ENCODE measurements at places on chromosomes 3 and 15.

DNA sequence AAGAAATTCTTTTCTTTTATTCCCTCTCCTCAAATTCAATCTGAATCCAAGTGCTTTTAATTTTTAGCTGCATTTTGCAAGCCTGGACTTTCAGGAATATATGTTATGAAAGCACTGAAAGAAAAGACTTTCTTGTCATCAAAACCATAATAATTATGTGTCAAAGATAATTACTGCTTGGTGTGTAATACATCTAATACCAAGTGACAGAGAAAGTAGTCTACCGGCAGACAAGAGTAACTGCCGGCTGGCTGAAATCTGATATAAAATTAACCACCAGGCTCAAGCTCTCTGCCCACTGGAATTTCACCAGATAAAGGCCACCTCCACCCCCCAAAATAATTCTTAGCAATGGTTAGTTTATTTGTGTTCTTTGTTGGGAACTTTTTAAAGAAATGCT lies 220.9 kb upstream of the CDIN1 start:
- no peak for DNase-seq

DNA sequence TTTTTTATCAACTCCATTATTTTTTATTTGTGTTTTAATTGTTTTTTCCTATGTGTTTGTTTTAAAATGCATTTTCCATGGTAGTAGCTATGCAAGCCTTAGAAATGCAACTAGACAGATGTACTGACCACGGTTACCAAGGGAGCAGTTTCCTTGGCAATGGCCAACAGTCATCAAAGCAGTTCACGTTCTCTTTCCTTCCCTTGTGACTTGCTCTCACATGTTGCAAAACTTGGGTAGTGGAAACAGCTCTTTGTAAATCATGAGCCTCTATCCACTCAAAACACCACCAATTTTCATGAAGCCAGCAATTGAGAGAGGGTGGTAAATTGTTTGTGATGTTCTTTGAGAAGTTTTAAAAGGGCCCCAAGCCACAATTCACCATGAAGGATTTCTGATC lies 499.4 kb upstream of the MDFIC2 start:
- DNase-seq = no peak

DNA sequence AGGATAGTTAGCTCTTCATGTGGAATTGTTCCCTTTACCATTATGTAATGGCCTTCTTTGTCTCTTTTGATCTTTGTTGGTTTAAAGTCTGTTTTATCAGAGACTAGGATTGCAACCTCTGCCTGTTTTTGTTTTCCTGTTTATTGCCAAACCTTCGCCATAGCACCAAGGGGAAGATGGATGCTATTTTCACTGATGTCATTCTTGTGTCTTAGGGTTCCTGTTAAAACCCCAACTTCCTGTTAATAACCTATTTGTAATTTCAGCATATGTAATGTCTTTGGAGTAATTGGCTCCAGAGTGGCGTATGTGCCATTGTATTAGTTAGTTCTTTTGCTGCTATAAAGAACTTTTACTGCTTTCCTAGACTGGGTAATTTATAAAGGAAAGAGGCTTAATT lies 10.8 kb downstream of the SAMMSON start:
- DNase-seq = no peak

DNA sequence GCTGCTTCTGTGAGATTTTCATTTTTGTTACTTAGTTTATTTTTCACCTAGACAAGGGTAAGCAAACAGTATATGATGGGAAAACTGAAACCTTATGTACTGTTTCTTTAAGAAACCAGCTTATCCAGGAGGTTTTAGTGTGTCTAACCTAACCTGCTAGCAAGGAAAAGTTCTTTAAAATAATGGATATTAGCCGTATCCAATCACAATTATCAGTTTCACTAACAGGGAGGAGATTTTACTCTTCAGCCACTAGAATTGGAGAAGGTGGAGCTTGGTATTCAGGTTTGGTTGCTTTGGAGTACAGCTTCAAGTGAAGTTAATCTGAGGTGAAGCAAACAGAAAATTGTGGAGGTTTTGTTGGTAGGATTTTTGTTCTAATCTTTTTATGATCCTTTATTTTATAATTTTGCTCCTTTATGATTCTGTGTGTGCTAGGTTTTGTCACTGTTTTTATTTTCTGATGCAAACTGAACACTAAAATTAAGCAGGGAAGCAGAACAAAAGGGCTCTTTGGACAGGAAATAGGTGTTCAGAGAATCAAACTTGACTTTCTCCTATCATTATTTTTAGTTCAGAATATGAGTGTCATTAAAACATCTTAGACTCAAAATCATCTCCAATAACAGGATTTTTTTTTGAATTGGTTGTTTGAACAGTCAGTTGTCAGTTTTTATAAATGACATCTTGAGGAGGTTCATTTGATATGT lies 13.0 kb downstream of the ZFAND6 start:
- DNase-seq = no peak

DNA sequence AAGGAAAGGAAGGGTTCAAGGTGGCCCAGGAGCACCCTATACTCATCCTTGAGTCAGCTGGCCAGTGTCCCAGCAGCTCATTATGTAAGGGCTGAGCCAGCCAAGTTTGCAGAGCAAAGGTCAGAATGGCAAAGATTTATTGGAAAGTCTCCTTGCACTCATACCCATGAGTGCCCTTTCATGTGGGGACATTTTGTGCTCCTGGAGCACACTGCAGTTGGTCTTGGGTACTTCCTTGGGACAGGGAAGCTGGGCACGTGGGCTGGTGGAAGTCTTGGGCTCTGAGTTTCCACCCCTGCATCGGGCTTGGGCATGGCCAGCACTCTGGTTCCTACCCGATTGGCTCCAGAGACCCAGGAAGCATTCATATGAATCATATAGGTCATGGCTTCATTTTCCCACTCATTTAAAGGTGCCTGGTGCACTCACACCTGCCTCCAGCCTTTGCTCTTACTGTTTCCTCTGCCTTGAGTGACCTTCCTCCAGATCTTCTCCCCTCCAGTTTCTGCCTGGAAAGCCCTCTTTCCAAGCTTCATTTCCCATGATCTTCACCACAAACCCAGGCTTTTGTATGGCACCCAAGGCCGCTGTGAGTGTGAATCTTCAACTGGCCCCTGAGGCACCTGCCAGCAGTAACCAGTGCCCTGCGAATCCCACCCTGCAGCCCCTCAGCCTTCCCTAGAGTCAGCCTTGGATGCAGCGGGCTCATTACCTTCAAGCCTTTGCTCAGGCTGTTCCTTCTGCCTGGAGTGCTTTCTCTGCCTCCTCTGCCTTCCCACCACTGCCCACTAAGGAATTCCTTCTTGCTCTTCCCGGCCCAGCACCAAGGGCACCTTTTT lies 10.5 kb upstream of the PRKCD start:
- no peak for DNase-seq

GRCh38 chr3:128800241-128801187 lies 74.5 kb downstream of the RAB7A start:
- DNase-seq = no peak

DNA sequence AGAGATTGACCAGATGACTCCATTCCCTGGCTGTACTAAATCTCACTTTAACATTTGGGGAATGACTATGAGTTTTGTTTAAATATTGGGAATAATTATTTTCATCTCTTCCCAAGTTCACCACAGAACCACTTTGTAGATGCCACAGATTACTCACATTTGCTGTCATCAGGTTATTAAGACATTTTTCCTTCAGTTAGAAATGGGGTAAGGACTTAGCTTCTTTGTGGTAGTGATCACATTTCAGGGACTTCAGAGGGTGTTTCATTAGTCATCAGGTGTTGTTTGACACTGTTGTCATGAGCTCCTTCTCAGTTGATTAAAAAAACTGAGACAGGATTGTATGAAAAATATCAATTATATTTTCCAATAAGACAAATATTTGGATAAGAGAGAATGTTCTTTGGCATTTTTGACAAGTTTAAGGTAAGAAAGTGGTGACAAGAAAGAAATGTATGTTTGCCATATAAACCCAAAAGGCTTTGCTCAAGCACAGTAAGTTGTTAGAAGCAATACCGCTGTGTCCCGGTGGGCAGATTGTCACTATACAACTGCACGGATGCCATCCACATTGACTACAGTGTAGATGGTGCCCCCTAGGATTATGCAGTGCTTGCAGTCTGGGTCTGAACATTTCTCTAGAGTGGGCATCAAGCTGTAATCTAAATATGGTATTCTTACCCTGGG lies 22.3 kb downstream of the FBXL2 start:
- no peak for DNase-seq

DNA sequence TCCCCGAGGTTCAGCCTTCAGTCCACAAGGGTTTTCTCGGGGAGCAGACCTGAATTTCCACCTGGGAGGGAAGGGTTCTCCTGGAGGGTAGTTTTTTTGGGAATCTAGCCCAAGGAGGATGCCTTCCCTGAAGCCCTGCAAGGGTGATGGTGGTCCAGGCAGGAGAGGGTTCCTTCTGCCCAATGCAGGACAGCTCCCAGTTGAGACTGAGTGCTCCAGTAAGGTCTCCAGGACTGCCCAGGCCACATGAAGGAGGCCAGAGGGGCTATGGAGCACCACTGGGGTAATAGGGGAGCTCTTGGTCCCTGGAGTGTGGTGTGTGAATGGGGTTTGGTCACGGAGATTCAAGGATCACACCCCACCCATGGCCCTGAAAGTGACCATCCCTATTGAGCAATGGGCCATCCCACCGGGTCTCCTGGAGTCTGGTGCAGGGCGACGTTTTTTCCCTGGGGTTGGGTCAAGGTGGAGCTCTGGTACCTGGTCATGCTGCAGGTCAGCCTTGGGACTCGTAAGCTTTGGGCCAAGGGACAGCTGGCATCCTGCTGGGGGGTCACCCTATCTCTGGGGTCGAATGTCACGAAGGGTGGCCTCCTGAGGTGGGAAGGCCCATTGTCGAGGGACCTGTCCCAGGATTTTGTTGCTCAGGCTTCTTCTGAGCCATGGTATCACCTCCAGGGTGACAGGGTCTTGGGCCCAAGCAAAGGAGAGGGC lies 196.5 kb downstream of the UBE3A start:
- DNase-seq = no peak
